Bronchial smooth muscle cell (primary cell): ENCODE measurements at places on chromosomes 6 and 20. TPM values are rescaled to one million over a fixed set of nuclear protein-coding genes. Genes with fewer than 3 reads are reported as not detected.

CDSN gene
- not detected in 2 replicates for total RNA-seq

MSH5 gene
- 2.7 and 3.6 TPM in 2 replicates for total RNA-seq

NNAT gene
- 0.26 and 0.47 TPM in 2 replicates for total RNA-seq

RNF217 gene
- 7.3 and 16.3 TPM in 2 replicates for total RNA-seq

WFDC12 gene
- total RNA-seq, result not detected in 2 replicates

VWA7 gene
- total RNA-seq, result 0.79 and 0.86 TPM in 2 replicates

MCM3 gene
- 20.2 and 20.8 TPM in 2 replicates for total RNA-seq
